Keratinocyte (primary cell): ENCODE measurements at places on chromosomes 3 and 15. TPM values are rescaled to one million over a fixed set of nuclear protein-coding genes. Genes with fewer than 3 reads are reported as not detected.

GRCh38 chr3:9067352-9067975 is 104.2 kb upstream of the RAD18 start:
- H3K4me1 ChIP-seq = no peaks in the 10 kb centered on the region
- no peaks in the 10 kb centered on the region for H3K27me3 ChIP-seq
- H3K36me3 ChIP-seq = peaks cover 1% of the 10 kb centered on the region
- no peak for DNase-seq

DNA sequence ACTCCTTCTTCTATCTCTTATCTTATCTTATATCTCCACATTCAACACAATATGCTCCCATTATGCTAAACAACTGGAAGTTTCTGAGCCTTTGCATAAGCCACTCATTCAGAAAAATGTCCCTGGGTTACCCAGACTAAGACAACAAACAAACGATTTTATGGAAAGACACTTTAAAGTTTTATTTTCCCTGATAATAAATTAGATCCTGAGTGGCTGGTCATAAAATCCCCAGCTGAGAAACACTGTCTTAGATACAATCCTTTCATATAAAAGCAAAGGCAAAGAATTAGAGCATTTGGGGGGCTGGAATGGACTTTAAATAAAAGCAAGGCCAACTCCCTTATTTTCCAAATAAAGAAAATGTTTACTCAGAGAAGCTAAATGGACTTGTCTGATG is 322.3 kb downstream of the GBE1 start:
- no peak overlapping the region for H3K27ac ChIP-seq
- no peak overlapping the region for H3K4me3 ChIP-seq
- no peaks in the 10 kb centered on the region for H3K36me3 ChIP-seq
- no peak for DNase-seq

DNA sequence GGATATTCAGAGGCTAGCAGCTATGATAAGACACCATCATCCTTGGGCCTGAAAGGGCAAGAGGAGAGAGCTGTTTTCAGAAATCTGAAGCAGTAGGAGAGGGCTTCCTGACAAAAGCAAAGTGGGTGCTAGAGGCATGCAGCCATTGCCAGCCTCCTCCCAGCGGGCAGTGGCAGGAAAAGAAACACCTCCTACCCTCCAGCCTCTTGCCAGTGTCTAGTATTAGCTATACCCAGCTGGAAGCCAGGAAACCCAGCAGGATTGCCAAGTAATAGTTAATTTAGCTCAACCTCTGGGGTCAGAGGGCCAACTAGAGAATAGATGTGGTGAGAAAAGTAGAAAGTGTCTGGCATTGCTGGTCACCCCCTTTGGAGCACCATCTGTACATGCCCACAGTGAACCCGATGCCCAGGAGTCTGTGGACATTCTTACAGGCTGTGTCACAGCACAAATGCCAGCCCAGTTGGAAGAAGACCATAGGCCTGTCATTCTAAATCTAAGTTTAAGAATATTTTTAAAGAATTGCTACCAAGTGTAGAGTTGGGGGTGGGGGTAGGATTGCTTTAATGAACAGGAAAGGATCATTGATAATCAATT is 85.3 kb downstream of the HCN4 start:
- no peak for DNase-seq
- H3K4me3 ChIP-seq = no peak overlapping the region
- H3K36me3 ChIP-seq = no peaks in the 10 kb centered on the region
- no peaks in the 10 kb centered on the region for H3K4me1 ChIP-seq

DNA sequence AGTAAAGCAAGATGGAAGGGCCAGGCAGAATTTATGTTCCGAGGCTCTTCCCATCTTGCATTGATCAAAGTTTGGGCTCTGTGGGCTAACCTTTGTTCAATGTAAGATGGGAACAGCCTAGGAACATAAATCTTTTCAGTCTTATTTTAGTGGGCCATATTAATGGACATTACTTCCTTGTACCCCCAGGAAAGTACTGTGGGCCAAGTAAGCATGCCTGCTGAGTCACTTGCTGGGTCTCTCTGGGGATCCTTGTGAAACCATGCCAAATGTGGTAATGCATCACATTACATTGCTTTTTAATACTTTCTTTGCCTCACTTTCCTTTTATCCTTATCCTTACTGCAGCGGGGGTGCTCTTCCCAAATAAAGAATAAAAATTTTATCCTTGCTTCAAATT is 349.5 kb upstream of the POU1F1 start:
- H3K4me1 ChIP-seq = no peaks in the 10 kb centered on the region
- no peak for DNase-seq
- H3K27ac ChIP-seq = no peak overlapping the region
- no peak overlapping the region for H3K4me3 ChIP-seq
- H3K36me3 ChIP-seq = no peaks in the 10 kb centered on the region
- H3K27me3 ChIP-seq = no peaks in the 10 kb centered on the region

DNA sequence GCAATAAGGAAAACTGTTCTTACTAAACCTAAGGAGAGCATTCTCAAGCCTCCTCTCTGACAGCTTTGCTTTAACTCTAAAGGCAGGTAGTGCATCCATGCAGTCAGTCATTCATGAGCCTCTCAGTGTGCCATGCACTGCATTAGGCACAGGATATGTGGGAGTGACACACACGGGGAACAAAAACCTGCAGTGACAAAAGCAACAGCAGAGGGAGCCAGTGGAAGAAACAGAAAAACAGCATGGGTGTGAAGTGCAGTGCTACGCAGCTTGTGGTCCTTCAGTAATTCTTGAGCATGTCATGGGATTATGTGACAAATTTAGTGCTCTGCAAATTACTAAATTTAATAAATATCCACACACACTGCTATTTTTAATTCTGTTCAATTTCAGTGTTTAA is 230.7 kb downstream of the BBX start:
- peak; percentile 2 for DNase-seq
- H3K36me3 ChIP-seq = no peaks in the 10 kb centered on the region
- H3K4me1 ChIP-seq = no peaks in the 10 kb centered on the region
- H3K27me3 ChIP-seq = no peaks in the 10 kb centered on the region
- H3K4me3 ChIP-seq = no peak overlapping the region

GRCh38 chr3:143552851-143553250 is 295.4 kb downstream of the SLC9A9 start:
- H3K4me1 ChIP-seq = no peaks in the 10 kb centered on the region
- no peak overlapping the region for H3K27ac ChIP-seq
- no peak for DNase-seq
- no peaks in the 10 kb centered on the region for H3K36me3 ChIP-seq
- H3K4me3 ChIP-seq = no peak overlapping the region
- H3K27me3 ChIP-seq = no peaks in the 10 kb centered on the region

DNA sequence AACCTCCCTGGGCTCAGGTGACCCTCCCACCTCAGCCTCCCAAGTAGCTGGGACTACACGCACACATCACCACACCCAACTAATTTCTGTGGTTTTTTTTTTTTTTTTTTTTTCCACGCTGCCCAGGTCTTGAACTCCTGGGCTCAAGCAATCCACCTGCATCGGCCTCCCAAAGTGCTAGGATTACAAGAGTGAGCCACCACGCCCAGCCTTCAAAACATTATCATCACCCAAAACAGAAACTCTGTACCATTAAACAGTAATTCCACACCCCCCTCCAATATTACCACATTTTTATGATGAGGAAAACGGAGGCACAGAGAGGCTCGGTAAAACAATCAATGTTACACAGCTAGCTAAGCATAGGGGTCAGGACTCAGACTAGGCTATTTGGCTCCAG is 4.0 kb downstream of the IMP3 start:
- DNase-seq = no peak
- no peak overlapping the region for H3K27ac ChIP-seq
- no peaks in the 10 kb centered on the region for H3K27me3 ChIP-seq
- peaks cover 3% of the 10 kb centered on the region for H3K36me3 ChIP-seq
- no peak overlapping the region for H3K4me3 ChIP-seq

- no peak overlapping the region for H3K27ac ChIP-seq
- peaks cover 19% of the 10 kb centered on the region for H3K4me1 ChIP-seq
- no peaks in the 10 kb centered on the region for H3K36me3 ChIP-seq
- no peak for DNase-seq
- H3K4me3 ChIP-seq = no peak overlapping the region
Measured at GRCh38 chr3:123788710-123789109, 95.4 kb downstream of the MYLK start.

DNA sequence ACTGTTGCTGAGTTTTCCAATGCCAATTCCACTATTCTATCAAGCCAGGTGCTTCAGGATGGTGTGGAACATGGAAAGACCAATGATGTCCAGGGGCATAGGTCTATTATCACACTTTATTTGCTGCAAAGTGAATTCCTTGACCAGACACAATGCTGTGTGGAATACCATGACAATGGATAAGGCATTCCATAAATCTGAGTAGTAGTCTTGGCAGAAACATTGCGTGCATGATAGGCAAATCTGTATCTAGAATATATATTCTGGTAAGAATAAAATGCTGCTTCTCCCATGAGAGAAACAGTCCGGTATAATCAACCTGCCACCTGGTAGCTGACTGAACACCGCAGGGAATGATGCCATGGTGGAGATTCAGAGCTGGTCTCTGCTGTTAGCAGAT is 70.0 kb upstream of the ALDH1A3 start:
- H3K4me1 ChIP-seq = peaks cover 9% of the 10 kb centered on the region
- no peak overlapping the region for H3K27ac ChIP-seq
- H3K27me3 ChIP-seq = no peaks in the 10 kb centered on the region

- peaks cover 4% of the 10 kb centered on the region for H3K36me3 ChIP-seq
- H3K4me3 ChIP-seq = no peak overlapping the region
- no peak overlapping the region for H3K27ac ChIP-seq
- DNase-seq = no peak
- peaks cover 6% of the 10 kb centered on the region for H3K4me1 ChIP-seq
Measured at GRCh38 chr3:8875836-8876235, 87.4 kb downstream of the RAD18 start.

DNA sequence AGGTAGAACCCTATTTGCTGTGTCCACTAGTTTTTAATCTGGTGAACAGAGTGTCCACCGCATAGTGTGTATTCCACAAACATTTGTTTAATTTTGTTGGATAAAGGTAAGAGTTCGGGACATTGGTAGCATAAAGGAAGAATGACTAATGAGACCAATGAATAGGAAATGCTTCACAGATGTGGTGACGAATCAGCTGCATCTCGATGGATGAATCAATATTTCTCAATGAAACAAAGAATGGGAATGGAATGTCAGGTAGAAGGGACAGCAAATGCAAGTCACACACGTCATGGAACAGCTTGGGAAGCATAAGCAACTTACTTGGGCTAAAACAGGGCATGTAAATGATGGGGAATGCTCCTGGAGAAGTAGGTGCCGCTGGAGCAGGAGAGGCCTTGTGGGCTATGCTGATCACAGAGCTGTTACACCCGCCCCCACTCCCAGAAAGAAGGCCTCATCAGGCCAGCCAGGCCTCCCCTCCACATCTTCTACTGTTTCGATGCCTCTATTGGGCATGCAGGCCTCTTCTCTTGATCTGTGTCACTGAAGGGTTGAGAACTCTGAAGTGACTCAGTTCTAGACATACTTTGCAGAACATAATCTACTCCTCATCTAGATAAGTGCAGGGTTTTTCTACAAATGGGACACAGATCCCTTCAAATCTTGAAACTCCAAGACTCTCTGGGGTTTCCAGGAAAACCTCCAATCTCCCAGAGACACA is 120.0 kb upstream of the GADL1 start:
- H3K27ac ChIP-seq = no peak overlapping the region
- H3K36me3 ChIP-seq = no peaks in the 10 kb centered on the region
- H3K4me3 ChIP-seq = no peak overlapping the region
- DNase-seq = peak; percentile 53
- H3K27me3 ChIP-seq = no peaks in the 10 kb centered on the region

DNA sequence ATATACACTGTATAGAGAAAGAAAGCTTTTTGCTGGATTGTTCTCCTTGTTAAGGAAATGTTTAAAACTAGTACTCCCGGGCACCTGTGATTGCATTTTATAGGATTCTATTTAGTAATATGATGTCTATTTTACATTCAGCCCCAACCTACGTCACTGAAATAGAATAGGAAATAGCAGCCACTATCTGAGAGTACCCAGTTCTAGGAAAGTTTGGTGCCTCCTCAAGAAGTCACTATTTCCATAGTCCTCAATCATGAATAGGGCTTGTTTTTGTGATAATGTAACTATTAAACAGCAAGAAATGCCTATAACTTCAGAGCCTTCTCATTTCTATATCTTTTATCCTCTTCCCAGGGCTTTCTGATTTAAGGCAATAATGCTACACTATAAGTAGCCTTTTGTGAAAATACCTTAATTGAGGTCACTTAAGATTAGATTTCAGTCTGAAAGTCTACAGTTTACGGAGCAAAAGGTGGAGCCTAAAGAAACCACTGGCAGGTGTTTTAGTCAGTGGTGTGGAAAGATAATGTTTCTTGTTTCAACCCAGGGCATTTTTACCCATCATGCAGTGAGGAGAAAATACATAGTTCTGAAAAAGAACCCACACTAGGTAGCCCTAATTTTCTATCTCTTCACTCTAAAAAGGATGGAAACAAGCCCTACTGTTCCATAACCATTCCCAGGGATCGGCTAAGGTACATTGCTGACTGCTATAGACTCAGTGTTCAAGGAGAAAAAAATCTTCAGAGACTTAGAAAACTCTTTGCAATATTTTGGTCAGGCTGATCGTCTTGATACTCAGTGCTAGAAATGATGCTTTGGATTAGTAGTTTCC is 38.7 kb downstream of the TIGIT start:
- no peak overlapping the region for H3K27ac ChIP-seq
- DNase-seq = no peak
- no peaks in the 10 kb centered on the region for H3K36me3 ChIP-seq
- no peaks in the 10 kb centered on the region for H3K27me3 ChIP-seq

- H3K4me1 ChIP-seq = no peaks in the 10 kb centered on the region
- no peak overlapping the region for H3K4me3 ChIP-seq
- no peaks in the 10 kb centered on the region for H3K36me3 ChIP-seq
- DNase-seq = no peak
- H3K27ac ChIP-seq = no peak overlapping the region
Measured at GRCh38 chr3:108159105-108159504, 63.1 kb downstream of the IFT57 start.

- H3K27me3 ChIP-seq = no peaks in the 10 kb centered on the region
- H3K4me1 ChIP-seq = no peaks in the 10 kb centered on the region
- H3K4me3 ChIP-seq = no peak overlapping the region
- no peak overlapping the region for H3K27ac ChIP-seq
Measured at GRCh38 chr15:74451861-74452835, 8.8 kb downstream of the UBL7 start.

The OR5K4 gene
- polyA plus RNA-seq = not detected in 3 replicates

The TRPM1 gene
- polyA plus RNA-seq = 0.17 to 0.18 TPM in 2 of 3 replicates, not detected in the other

The A4GNT gene
- polyA plus RNA-seq = not detected in 3 replicates

The LMAN1L gene
- not detected in 3 replicates for polyA plus RNA-seq

The ELL3 gene
- 10.6 to 52.2 TPM (median 17.9 TPM) in 3 replicates for polyA plus RNA-seq

The PGBD4 gene
- polyA plus RNA-seq = 1.1 to 2.7 TPM (median 2.3 TPM) in 3 replicates

The RAB8B gene
- 26.4 to 34.6 TPM (median 31.2 TPM) in 3 replicates for polyA plus RNA-seq

The MAP4 gene
- 82.5 to 180 TPM (median 110 TPM) in 3 replicates for polyA plus RNA-seq

The AQP9 gene
- polyA plus RNA-seq = 1.5 to 3.6 TPM (median 2.6 TPM) in 3 replicates
